ENCODE measurements at places on chromosomes 7 and 10.

GRCh38 chr10:75104842-75105241 is 6.6 kb upstream of the SAMD8 start:
- no peak for DNase-seq

- DNase-seq = no peak
Measured at GRCh38 chr7:3753868-3754267, 452.8 kb downstream of the SDK1 start.

DNA sequence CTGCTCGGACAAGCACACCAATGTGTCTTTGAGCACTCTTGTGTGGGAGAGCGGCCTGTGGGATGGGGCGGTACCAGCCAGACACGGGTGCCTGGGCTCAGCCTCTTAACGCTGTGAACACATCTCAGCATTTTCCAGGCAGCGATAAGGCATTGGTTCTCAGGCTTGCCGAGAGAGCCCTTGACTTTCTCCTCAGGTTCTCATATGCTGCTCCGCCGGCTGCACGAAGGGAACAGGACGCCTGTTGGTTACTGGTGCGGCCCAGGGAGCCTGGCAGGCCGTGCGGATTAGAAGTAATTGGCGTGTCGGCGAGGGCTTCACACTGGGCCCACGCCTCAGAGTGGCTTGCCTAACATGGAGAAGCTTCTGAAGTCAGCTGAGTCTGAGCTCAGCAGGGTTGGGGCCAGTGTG is 456.7 kb upstream of the FOXK1 start:
- DNase-seq = no peak

GRCh38 chr10:77872947-77873535 is 53.5 kb downstream of the DLG5 start:
- DNase-seq = no peak

- DNase-seq = no peak
Measured at GRCh38 chr7:139481364-139481763, 2.1 kb downstream of the KLRG2 start.

DNA sequence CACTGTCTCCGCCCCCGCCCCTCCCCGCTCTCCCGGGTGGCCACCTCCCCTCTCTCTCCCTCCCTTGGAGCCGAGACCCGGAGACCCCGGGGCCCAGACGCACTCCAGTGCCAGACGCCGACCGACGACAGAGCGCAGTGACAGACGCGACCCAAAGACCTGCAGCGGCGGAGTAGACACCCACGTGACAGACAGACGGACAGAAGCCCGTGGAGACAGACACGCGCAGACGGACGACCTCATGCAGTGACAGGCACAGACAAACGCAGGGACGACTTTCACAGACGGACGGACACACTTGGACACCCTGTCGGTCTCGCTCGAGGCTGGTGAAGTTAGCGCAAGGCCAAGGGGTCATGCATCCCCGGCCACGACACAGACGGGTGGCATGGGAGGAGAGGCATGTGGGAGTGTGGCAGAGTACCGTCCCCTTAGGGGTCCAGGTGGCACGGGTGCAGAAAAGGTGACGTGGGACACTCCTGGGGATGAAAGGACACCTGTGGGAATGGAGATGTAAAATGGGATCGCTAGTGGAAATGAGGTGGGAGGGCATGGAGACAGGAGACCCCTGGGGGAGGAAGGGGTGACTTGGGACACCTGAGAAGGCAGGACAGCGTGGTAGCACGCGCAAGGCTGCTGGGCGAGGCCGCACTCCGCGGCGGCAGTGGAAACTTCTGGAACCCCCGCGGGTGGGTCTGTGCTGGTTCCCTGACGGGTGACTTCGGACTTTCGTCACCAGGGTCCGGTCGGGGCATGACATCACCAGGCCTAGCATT is 456 bp upstream of the ACHE start:
- no peak for DNase-seq

GRCh38 chr7:139825666-139826290 is 3.3 kb upstream of the TBXAS1 start:
- DNase-seq = no peak

DNA sequence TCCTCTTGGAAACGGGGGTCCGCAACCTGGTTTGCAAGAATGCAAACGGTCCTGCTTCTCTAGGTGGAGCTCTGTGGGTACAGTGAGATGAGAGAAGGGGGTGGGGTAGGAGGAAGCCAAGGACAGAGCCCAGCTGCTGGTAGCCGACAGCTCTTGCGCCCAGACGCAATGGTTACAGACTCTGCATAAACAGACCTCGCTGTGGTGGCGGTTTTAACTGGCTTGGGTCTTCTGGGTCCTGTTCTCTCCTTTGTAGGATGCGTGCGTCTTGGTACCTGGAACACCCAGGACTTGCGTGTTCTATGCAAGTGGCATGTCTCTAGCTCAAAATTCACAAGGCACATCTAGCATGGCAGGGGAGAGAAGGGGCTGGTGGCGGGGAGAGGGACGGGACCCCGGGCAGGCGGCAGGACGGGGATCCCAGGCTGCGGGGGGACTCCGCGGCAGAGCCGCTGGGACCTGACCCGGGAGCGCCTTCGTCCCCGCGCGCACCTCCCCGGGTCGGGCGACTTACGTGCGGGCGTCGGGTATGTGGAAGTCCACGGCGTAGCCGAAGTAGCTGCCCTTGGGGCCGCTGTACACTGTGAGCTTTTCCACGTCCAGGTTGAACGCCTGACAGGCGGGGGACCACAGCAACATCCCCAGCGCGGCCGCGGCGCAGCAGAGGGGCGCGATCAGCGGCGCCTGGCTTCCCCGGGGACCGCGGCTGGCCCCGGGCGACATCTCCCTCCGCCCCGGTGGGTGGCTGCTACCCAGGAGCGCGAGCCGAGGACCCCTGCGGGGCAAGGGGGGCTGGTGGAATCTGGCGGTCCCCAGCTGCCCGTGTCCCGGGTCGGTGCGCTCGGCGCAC is 448 bp downstream of the ITGA8 start:
- DNase-seq = no peak

- DNase-seq = no peak
Measured at GRCh38 chr7:90710466-90710850, 114.3 kb downstream of the CDK14 start.

DNA sequence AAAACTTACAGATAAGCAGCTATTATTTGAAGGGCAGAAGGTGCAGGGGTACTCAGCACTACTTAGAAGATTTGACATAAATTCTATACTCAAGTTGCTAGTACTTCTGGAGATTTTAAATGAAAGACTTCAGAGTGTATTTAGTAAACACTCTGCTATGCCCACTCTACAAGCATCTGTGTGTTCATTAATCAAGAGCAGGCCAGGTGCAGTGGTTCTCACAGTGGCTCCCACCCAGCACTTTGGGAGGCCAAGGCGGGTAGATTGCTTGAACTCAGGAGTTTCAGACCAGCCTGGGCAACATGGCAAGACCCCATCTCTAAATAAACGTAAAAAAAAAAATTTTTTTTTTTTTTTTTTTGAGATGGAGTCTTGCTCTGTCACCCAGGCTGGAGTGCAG is 38.9 kb upstream of the TOMM7 start:
- no peak for DNase-seq

- no peak for DNase-seq
Measured at GRCh38 chr7:26614503-26614902, 249.9 kb downstream of the SKAP2 start.

DNA sequence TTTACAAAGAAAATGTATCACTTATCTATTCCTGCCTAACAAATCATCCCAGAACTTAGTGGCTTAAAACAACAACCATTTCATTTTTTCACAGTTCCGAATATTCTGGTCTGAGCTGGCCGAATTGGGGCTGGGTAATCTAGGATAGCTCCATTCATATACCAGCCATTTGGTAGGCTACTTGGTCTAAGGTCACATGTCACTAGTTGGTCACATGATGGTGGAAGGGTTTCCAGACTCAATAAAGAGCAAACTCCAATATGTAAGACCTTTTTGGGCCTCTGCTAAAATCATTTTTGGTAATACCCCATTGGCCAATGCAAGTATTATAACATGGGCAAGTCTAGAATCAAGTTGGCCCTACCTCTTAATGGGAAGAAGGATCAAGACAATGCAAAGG is 55.3 kb upstream of the FGL2 start:
- no peak for DNase-seq

DNA sequence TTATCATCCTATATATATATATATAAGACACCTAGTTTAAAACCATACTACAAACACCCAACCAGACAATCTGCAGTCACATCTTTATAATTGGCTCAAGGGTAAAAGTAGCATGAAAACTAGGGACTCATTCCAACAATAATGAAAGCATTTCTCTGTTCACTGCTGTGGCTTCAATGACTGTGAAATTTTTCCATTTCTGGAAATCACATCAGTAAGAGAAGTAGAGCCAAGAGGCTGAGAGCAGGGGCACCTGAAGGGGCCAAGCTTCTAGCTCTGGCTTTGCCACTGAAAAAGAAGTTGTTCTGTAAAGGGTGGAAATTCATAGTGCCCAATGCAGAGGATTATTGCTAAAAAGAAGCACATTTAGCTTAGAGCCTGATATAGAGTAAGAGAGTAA is 158.6 kb upstream of the GLI3 start:
- no peak for DNase-seq

GRCh38 chr7:26860361-26860760 is 4.0 kb downstream of the SKAP2 start:
- DNase-seq = no peak

DNA sequence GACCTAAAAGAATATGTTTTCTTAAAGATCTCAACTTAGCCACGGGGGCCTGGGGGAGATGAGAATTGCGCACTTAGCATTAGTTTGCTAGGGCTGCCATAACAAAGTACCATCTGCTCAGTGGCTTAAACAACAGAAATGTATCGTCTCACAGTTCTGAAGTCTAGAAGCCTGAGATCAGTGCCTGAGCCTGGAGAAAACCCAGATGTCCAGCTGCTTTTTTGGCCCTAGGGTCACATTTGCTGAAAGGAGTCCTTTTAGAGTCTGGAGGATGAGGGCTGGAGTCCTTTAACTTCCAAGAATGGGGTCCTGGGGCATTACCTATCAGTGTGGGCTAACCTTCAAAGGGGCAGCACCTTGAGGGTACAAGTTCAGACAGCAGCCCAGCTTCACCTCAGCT is 48.2 kb downstream of the SMURF1 start:
- DNase-seq = no peak

- no peak for DNase-seq
Measured at GRCh38 chr10:78764436-78764835, 304.3 kb upstream of the ZMIZ1 start.

DNA sequence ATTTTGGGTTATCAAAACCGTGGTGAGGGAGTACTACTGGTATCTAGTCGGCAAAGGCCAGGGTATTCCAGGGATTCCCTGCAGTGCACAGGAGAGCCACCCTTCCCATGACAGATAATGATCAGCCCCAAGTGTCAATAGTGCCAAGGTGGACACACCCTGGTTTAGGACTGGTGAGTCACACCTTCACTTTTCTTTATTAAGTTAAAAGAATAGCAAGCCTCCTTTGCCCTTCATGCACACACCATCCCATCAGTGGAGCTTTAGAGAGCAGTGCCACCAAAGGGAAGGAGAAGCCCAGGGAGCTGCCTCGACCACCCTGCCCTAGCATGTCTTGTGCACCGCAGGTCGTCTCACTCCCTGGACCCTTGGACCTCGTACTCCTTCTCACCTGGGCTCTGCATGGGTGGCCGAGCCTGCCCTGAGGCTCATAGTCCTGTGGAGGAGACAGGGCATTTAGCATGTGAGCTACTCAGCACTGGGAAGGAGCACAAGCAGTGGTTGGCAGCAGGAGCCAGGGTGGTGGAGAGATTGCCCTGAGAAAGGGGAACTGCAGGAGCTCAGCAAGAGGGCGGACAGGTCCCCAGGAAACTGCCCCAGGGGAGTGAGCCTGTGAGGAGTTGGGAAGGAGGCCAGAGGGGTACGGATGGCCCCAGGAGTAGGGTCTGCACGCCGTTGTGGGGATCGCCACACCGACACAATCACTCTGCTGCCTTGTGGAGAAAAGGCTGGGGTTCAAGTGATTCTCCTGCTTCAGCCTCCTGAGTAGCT is 17.4 kb downstream of the UBE2D4 start:
- DNase-seq = no peak

DNA sequence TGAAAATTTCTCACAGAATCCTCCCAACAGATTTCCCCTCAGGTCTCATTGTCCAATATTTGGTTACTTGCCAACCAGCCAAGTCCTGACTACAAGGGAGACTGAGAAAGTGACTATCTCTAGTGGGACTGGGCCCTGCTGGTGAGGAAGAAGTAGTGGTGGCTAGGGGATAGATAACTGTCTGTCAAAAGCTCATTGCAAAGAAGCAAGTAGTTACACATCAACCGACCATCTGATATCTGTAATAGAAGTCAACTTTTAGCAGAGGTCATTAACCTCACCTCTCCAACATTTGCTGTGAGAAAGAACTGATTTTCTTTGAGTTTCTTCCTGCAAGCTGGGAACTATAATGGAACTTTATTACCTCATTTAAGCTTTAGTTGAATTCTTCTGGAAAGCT is 15.2 kb downstream of the STAMBPL1 start:
- DNase-seq = no peak

GRCh38 chr7:150365673-150366398 is 2.8 kb upstream of the REPIN1 start:
- no peak for DNase-seq

DNA sequence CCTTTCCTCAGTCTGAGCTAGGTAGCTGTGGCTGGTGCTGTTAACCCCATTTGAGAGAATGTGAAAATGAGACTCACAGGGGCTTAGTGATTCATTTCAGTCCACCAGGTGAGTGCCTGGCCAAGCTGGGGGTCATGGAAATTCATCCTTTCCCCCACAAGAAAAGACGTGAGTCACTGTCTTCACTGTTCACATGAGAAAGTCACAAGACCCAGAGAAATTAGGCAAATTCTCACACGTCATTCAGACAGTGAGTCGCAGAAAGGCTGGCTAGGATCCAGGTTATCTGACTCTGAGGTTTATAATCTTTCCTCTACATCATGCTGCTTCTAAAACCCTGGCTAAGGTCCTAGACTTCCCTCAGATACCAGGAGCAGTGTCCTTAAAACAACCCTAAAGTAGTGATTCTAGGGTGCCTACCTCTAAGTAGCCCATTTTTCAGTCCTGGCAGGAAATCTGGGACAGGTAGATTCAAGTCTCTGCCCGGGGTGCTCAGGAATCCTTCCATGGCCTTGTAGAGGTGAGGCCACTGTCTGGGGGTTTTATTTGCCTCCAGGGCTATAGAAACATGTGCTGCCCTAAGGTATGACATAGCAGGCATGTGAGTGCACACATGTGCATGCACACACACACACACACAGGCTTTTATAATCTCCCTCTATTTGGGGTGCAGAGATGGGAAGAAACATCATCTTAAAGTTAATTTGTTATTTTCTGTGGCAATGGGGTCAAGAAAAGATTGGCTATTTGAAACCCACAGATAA is 427.9 kb upstream of the CELF2 start:
- DNase-seq = no peak

DNA sequence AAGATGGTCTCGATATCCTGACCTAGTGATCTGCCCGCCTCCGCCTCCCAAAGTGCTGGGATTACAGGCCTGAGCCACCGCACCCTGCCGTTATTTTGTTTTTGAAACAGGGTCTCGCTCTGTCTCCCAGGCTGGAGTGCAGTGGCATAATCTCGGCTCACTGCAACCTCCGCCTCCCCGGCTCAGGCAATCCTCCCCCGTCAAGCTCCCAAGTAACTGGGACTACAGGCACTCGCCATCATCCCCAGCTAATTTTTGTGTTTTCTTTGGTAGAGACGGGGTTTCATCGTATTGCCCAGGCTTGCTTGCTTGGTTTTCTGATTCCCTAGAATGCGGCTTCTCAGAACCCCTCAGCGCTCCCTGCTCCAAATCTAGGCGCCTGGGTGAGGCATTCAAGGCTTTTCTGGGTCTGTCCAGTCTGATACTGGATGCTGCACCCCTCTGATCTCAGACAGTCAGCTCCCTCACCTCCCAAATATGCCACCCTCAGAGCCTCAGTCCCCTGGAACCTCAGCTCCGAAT is 1.3 kb downstream of the TFR2 start:
- DNase-seq = no peak

GRCh38 chr7:47466832-47467231 is 115.1 kb downstream of the TNS3 start:
- DNase-seq = no peak
